ENCODE measurements at places on chromosomes 7 and 10.

- DNase-seq = no peak
These were observed 38.3 kb downstream of the AKR1B1 start for GRCh38 chr7:134420424-134421125.

- no peak for DNase-seq
These were observed 19.5 kb upstream of the NOM1 start for GRCh38 chr7:156929789-156930539.

GRCh38 chr7:119556436-119556835 lies 716.5 kb upstream of the KCND2 start:
- DNase-seq = no peak

- DNase-seq = no peak
These were observed 1.7 kb downstream of the MEPCE start for GRCh38 chr7:100431286-100431735.
